Globus pallidus (tissue), 1 donor: ENCODE measurements at places on chromosomes 2 and 18.

- DNase-seq = no peak
Observed at GRCh38 chr2:99067871-99068625, 73.5 kb upstream of the C2orf15 start.

DNA sequence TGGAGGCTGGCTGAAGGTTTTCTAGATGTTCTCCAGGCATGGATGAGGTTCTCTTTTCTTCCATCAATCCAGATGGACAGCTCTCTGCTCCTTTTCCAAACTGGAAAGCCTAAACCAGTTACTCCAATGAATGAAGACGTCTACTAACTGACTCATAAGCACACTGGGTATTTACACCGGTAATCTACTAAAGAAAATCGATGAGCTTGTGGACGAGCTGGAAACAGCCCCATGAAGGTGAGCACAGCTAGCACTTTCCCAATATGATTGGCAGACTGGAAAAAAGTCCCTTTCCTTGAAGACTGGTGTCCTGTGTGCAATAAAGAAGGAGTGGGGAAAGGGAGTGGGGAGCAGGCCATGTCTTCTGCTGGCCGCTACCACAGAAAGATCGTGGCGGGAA, 84.0 kb downstream of the ACTR2 start:
- no peak for DNase-seq

GRCh38 chr2:197377670-197378069, 57.2 kb downstream of the SF3B1 start:
- DNase-seq = no peak

DNA sequence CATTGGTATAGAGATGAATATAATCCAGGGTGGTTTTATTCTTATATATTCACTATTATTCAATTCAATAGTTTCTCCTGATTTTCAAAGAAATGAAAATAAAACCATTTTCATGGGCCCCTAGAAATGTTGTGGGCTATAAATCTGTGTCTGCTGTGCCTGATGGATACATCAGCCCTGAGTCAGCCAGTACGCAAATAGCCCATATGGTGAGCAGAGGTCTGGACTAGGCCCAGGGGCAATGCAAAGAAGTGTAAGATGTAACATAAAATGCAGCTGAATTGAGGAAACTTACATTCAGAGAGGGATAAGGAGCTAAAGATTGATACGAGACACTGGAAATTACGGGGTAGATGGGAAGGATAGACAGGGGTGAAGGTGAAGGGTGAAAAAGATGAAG, 122.5 kb downstream of the MAIP1 start:
- no peak for DNase-seq

- DNase-seq = no peak
Observed at GRCh38 chr2:207513551-207514257, 16.1 kb upstream of the CREB1 start.
